ENCODE measurements at places on chromosomes 5 and 9.
A peak's percentile ranks its signal among the peaks of the same experiment; 100 is the strongest.

GRCh38 chr5:126707080-126707479, 69.9 kb upstream of the LMNB1 start:
- no peak for DNase-seq

DNA sequence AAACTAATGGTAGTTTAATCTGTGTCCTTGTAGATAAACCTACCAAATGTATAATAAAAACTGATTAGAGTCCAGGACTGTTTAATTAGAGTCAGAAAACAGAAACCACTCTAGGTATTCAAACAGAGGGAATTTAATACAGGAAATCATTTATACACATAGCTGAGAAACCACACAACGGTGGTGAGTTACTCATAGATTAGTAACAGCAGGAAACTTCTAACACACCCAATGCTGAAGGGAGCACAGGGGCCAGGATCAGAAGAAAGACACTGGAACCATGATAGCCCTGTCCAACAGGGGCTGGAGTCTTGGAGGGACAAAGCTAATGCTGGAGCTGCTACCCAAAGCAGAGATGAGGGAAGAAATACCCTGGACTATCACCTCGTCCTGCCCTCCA, 321.0 kb downstream of the ACTL7B start:
- DNase-seq, result no peak

DNA sequence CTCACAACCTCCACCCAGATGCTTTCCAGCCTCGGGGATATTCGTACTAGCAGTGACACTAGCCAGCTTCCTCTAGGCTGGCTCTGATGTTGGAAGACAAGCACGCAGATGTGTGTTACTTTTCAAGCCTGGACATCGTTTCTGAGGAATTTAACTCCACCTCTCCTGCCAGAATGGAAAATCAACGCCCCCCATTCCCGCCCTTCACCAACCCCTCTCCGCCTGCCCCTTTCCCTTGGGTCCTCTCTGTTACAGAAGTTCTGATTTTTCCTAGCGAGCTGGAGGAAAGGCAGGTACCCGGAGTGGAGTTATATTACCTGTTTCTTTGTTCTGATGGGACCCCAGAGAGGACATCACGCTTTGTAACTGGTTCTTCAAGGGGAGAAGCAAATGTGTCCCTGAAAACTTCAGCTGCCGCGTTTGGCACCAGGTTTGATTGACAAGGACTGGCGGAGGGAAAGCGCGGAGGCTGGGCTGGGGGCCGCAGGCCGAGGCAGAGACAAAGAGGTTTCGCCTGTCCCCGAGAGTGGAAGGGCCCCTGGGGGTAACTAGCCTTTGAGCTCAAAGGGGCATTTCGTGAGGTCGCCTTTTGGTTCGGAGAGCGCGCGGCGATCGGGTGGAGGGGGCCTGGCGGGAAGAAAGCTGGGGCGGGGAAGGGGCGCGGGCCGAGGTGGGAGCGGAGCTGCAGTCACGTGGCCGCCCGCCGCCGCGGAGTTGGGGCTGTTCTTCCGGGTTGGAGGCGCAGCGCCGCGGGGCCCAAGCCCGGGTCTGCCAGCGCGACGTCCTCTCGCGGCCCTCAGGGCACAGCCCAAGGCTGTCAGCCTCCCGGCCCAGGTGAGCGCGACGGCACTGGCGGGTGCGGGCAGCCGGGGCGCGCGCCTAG, at the start of gene NNT:
Gene NNT, plus strand, starts transcription at position 720 of the 883 bp plus-strand sequence. CDS start 6,016 bp downstream, outside the sequence.
- DNase-seq, result peak; percentile 83

DNA sequence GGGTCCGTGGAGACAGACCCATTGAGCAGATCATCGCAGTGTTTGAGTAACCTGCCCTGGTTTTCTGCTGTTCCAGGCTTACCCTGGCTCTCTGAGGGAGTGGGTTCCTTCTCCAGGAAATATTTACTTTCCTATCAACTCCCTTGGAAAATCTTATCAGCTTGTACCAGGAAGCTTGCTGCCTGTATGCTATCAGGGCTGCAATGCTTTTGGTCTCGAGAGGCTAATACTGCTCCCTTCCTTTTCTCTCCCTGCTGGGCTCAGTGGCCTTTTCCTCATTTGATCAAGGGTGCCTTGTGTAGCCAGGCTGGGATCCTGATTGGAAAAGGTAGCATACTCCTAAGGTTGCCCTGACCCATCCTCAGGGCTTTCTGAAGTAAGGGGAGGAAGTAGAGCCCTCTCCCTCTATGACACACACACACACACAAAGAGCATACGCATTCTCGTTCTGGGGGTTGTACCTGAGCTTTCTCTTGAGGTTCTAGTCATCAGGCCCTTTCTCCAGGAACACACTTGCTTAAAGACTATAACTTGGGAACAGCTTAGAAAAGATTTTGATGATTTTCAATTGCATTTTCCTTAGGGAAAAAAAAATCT, 41.6 kb downstream of the CYSTM1 start:
- DNase-seq, result no peak

DNA sequence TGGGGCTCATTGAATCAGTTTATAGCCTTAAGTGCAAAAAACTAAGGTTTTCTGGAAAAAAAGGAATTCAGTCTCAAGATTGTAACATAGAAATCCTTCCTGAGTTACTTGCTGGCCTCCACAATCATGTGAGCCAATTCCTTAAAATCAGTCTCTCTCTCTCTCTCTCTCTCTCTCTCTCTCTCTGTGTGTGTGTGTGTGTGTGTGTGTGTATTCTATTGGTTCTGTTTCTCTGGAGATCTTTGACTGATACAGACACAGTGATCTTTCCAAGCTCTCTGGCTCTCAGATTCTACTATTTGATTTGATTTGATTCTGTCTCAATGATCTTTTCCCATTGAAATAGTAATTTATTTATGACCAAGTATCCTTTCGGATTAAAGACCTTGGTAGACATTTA, 74.6 kb downstream of the CFAP95 start:
- DNase-seq, result no peak

DNA sequence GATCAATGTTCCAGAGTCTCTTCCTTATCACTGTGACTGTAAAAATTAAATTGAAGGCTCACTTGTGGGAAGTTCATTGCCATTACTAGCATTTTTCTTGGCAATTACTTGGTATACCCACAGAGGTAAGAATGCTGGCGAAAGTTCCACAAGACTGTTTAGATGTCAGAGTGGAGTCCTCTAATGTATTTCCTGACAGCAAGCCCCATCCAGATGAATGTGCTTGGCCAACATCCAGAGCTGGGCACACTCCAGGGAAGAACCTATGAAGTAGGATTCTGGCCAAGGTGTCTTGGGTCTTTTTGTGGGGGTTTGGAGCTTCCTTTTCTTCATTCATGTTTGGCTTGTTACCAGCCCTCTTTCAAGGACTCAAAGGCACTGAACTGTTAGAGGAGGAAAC, 473.6 kb downstream of the DMAC1 start:
- no peak for DNase-seq

GRCh38 chr5:165152058-165152457, 1646.6 kb downstream of the MAT2B start:
- no peak for DNase-seq

GRCh38 chr5:147169901-147170300, 64.9 kb upstream of the STK32A start:
- no peak for DNase-seq

DNA sequence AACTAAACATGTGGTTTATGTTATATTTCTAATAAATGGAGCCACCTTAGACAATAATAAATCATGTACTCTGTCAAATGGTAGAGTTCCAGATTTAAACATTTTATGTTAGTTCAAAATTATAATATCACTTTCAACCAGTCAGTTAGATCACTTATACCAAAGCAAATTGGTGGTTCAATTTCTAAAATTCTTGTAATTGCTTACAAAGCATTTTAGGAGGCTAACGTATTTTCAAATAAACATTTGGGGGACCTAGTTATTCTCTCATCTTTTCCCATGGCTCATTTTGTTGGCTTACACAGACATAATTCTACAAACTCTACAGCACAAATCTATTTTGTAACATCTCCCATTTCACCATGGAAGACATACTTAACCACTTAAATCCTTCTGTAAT, 39.9 kb downstream of the EDIL3 start:
- DNase-seq, result no peak

DNA sequence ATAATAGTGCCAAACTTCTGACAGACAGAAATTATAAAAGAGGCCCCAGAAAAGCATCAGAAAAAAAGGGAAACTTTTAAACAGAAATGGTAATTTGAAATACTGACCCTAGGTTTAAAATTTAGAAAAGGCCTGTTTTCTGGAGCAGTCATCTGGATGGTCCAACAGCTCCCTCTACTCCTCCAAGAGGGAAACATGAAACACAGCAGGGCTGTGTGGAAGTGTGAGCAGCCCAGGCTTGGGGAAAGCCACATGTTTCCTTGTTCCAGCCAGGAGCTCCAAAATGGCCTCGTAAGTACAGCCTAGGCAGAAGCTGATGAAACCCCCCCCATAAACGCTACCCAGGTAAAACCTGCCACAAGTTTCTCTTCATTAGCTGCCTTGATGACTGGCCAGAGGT, 499.3 kb upstream of the ADAMTS16 start:
- DNase-seq, result no peak

- DNase-seq, result no peak
Observed at GRCh38 chr5:65305913-65306312, 175.8 kb downstream of the ADAMTS6 start.

DNA sequence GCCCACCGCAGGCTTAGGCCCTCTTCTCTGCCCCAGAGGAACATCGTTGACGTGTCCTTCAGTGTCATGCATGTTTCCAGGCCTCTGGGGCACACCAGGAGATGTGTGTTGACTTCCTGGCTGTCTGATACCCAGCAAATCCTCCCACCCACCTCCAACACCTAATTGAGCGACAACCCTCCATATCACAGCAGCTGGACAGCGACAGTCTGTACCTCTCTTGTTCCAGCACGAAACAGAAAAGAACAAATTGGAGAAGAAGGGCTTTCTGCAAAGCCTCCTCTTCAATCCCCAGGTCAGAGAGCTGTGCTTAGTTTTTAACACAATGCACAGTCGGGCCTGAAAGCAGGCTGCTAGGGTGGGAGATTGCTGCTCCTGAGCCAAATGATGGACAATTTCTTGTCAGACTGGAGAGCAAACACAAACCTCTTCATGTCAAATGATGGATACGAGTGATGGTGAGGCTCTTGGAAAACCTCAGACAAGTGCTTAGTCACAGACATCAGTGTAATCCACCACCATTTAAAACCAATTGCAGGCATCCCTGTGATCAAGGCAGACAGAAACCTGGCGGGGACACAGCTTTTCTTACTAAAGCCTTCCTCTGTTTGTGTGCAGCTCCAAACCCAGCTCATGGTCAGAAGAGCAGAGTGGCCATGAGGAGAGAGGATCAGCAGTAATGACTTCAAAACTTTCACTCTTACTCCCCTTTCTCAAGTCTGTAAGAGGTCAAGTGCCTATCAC, 110.6 kb downstream of the EBF1 start:
- DNase-seq, result no peak

DNA sequence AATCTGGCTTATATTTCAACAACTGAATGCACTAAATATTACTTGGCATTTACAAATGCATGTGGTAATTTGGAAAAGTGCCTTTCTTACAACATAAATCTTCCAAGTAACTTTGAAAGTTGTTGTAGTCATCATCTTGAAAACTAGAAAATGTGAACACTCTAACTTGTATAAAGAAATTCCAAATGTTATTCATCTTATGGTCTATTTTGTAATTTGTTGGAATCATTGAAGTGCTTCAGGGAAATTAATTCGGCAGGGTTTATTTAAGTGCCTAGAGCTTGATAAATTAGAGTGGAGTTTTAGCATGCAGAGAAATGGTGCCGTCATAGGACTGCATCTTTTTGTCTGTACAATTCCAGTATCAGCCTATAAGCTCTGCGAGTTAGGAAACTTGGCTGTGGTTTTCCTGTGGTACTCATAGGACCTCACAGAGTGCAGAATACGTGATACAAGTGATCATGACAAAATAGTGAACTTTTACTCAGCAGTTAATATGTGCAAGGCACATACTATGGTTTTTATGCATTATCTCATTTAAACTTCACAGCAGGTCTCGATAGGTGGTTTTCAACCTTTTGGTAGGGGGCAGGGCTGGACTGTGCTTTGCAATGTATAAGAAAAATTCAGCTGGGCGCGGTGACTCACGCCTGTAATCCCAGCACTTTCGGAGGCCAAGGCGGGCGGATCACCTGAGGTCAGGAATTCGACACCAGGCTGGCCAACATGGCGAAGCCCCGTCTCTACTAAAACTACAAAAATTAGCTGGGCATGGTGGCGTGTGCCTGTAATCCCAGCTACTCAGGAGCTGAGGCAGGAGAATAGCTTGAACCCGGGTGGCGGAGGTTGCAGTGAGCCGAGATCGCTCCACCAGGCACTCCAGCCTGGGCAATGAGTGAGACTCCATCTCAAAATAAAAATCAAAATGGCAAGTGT, 79.6 kb downstream of the RAI14 start:
- DNase-seq, result no peak

- peak; percentile 58 for DNase-seq
Observed at GRCh38 chr5:54217826-54218503, 92.4 kb downstream of the ARL15 start.

DNA sequence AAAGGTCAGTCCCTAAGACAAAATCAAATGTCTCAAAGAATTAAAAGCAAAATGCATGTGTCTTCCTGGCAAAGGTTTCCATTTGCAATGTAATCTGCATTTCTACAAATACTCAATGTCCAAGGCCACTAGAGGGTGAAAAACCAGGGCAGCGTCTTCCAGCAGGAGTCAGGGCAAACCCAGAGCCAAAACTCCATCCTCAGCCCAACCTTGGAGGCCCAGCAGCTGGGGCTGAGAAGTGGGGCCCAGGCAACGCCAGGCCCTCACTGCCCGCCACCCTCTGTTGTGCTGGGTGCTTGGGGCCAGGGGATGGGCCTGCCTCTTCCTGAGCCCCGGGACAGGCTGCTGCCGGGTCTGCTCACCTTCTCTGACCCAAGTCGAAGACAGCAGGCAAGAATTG, 200.1 kb downstream of the PAX5 start:
- DNase-seq, result no peak

- peak; percentile 21 for DNase-seq
Observed at GRCh38 chr5:78763659-78764189, 115.2 kb upstream of the LHFPL2 start.

DNA sequence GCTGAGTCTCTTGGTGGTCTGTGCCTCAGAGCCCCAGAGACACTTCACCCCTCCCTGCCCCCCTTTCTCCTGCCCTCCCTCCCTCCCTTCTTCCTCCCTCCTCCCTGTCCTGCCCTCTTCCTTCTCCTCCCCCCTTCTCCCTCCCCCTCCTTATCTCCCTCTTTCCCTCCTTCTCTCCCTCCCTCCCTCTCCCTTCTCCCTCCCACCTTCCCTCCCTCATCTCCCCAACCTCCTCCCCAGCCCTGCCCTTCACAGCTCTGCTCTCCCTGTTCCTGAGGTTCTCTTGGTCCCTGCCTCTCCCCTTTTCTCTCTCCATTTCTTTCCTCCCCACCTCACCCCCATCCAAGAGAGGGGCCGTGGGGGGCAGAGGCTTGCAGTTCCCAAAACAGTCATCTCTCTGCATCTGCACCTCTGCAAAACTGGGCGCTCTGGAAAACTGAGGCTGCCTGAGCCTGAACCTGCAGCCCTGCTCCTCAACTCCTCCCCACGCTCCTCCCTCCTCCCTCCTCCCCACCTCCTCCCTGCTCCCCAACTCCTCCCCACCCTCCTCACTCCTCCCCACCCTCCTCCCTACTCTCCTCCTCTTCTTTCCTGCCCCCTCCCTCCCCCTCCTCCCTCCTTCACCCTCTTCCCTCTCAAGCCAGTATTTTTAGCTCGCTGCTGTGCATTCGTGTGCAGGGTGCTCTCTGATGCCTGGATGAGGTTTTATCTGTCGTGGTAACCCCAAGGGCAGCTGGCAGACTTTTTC, 219.1 kb downstream of the C9orf50 start:
- no peak for DNase-seq

GRCh38 chr9:136696502-136696901, 9.2 kb upstream of the AGPAT2 start:
- DNase-seq, result no peak

- no peak for DNase-seq
Observed at GRCh38 chr5:176847148-176847547, 36.8 kb downstream of the UNC5A start.

GRCh38 chr9:127854184-127854806, at the start of gene ENG:
TSS of gene ENG (minus strand) at chr9:127854658. CDS start at chr9:127854355, 303 bp downstream.
- DNase-seq, result peak; percentile 30

Data from B cell (primary cell).